ENCODE measurements at places on chromosomes 7 and 10. TPM values are rescaled to one million over a fixed set of nuclear protein-coding genes. Genes with fewer than 3 reads are reported as not detected.

GRCh38 chr10:14904316-14904732, 25.7 kb downstream of the SUV39H2 start:
- no peaks in the 10 kb centered on the region for H3K27me3 ChIP-seq
- no peak overlapping the region for H3K27ac ChIP-seq
- H3K4me3 ChIP-seq: no peak overlapping the region
- H3K36me3 ChIP-seq: peaks cover 44% of the 10 kb centered on the region
- peak; percentile 41 for DNase-seq

GRCh38 chr7:94974423-94974822, 67.0 kb downstream of the PPP1R9A start:
- H3K27ac ChIP-seq: no peak overlapping the region
- no peak for DNase-seq

- H3K27ac ChIP-seq: no peak overlapping the region
- no peaks in the 10 kb centered on the region for H3K27me3 ChIP-seq
- H3K36me3 ChIP-seq: no peaks in the 10 kb centered on the region
- peak; percentile 24 for DNase-seq
Observed at GRCh38 chr7:101884671-101885596, 67.5 kb downstream of the CUX1 start.

- H3K4me1 ChIP-seq: no peaks in the 10 kb centered on the region
- H3K4me3 ChIP-seq: no peak overlapping the region
- H3K27me3 ChIP-seq: peaks cover 17% of the 10 kb centered on the region
Observed at GRCh38 chr10:131617113-131617858, 283.5 kb upstream of the PPP2R2D start.

DNA sequence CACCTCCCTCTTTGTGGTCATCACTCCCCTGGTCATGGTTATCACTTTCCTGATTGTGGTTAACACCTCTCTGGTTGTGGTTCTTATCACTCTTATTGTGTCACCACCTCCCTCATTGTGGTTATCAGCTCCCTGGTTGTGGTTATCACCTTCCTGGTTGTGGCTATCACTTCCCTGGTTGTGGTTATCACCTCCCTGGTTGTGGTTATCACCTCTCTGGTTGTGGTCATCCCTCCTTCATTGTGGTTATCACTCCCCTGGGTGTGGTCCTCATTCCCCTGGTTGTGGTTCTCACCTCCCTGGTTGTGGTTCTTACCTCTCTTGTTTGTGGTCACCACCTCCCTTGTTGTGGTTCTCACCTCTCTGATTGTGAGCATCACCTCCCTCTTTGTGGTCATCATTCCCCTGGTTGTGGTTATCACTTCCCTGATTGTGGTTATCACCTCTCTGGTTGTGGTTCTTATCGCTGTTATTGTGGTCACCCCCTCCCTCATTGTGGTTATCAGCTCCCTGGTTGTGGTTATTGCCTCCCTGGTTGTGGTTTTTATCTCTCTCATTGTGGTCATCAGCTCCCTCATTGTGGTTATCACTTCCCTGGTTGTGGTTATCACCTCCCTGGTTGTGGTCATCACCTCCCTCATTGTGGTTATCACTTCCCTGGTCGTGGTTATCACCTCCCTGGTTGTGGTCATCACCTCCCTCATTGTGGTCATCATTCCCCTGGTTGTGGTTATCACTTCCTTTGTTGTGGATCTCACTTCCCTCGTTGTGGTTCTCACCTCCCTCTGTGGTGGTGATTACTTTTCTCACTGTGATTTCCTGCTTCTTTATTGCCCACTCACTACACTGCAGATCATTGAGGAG, 106.7 kb downstream of the GPR26 start:
- peak; percentile 26 for DNase-seq
- peaks cover 27% of the 10 kb centered on the region for H3K27me3 ChIP-seq
- peak overlapping the region; percentile 67 for H3K4me3 ChIP-seq
- H3K36me3 ChIP-seq: peaks cover 8% of the 10 kb centered on the region
- peak overlapping the region; percentile 78 for H3K27ac ChIP-seq

DNA sequence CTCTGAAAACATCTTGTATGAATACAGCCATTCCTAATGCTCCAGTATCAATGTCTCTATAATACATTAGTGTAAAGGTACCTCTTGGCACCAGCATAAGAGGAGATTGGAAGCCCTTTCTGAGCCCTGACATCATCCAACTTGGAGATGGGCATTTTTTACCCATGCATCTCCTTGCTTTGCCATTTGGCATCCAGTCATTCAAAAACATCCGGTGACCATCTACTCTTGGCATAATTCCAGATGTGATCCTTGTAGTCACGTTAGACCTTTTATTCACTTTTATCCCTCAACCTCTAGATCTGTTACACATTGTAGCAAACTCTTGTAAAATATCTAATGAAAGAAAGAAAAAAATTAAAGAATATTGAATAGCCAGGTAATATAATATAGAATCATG, 17.9 kb upstream of the SGMS1 start:
- no peaks in the 10 kb centered on the region for H3K36me3 ChIP-seq
- peaks cover 9% of the 10 kb centered on the region for H3K27me3 ChIP-seq
- DNase-seq: no peak

- no peaks in the 10 kb centered on the region for H3K4me1 ChIP-seq
- H3K27ac ChIP-seq: no peak overlapping the region
- no peak overlapping the region for H3K4me3 ChIP-seq
- H3K36me3 ChIP-seq: no peaks in the 10 kb centered on the region
Observed at GRCh38 chr7:80263821-80264220, 129.2 kb downstream of the GNAI1 start.

DNA sequence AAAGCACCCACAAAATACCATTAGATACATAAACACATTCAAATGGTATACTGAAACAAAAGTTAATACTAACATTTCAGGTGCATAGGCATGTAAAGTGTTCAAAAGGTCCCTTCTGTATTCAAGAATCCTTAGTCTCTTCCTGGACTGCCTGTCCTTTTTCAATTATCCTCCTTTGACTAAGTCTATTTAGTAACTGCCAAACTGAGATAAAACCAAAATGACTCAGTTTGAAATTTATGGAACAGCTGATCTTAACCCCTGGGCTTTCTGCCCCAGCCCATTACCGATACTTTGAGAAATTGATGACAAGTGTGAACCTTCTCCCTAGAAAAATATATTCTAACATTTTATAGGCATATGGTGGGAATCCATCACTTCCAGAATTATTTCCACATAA, 5.4 kb downstream of the EPC1 start:
- no peak for DNase-seq
- peaks cover 82% of the 10 kb centered on the region for H3K4me1 ChIP-seq
- peak overlapping the region; percentile 14 for H3K4me3 ChIP-seq
- peak overlapping the region; percentile 69 for H3K27ac ChIP-seq
- peaks cover 50% of the 10 kb centered on the region for H3K36me3 ChIP-seq
- H3K27me3 ChIP-seq: no peaks in the 10 kb centered on the region

GRCh38 chr7:137667633-137668387, 179.0 kb downstream of the DGKI start:
- H3K27me3 ChIP-seq: peaks cover 16% of the 10 kb centered on the region
- H3K4me1 ChIP-seq: no peaks in the 10 kb centered on the region
- H3K4me3 ChIP-seq: no peak overlapping the region
- H3K36me3 ChIP-seq: no peaks in the 10 kb centered on the region
- H3K27ac ChIP-seq: no peak overlapping the region
- DNase-seq: no peak

- no peak overlapping the region for H3K27ac ChIP-seq
- H3K27me3 ChIP-seq: peaks cover 7% of the 10 kb centered on the region
- no peak for DNase-seq
- no peak overlapping the region for H3K4me3 ChIP-seq
- H3K4me1 ChIP-seq: no peaks in the 10 kb centered on the region
Observed at GRCh38 chr7:30965372-30965771, 1.6 kb downstream of the GHRHR start.

DNA sequence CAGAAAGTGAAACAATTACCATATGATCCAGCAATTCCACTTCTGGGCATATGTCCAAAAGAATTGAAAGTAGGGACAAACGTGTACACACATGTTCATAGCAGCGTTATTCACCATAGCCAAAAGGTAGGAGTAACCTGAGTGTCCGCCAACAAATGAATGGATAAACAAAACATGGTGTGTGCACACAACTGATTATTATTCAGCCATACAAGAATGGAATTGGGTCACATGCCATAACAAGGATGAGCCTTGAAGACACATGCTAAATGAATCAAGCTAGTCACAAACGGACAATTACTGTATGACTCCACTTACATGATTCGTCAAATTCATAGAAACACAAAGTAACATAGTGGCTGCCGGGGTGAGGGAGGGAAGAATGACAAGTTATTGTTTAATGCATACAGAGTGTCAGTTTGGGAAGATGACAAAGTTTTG, 4.1 kb upstream of the OIT3 start:
- DNase-seq: no peak
- H3K4me3 ChIP-seq: no peak overlapping the region
- H3K4me1 ChIP-seq: peaks cover 10% of the 10 kb centered on the region
- H3K27ac ChIP-seq: no peak overlapping the region

- H3K27me3 ChIP-seq: no peaks in the 10 kb centered on the region
- DNase-seq: no peak
- no peak overlapping the region for H3K4me3 ChIP-seq
- H3K36me3 ChIP-seq: peaks cover 2% of the 10 kb centered on the region
- peaks cover 5% of the 10 kb centered on the region for H3K4me1 ChIP-seq
Observed at GRCh38 chr7:30112103-30112713, 22.6 kb upstream of the MTURN start.

- no peak overlapping the region for H3K4me3 ChIP-seq
- no peak for DNase-seq
- peaks cover 12% of the 10 kb centered on the region for H3K27me3 ChIP-seq
- H3K4me1 ChIP-seq: no peaks in the 10 kb centered on the region
Observed at GRCh38 chr7:95874129-95874528, 101.8 kb downstream of the DYNC1I1 start.

DNA sequence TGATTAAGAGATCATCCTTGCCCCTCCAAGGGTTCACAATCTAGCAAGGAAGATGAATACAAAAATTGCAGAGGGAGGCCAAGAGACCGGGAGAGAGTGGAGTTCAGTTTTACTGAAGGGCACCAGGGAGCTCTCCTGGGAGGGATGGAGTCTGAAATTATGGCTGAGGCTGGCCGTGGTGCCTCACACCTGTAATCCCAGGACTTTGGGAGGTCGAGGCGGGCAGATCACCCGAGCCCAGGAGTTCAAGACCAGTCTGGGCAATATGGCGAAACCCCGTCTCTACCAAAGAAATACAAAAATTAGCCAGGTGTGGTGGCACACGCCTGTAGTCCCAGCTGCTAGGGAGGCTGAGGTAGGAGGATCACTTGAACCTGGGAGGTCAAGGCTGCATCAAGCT, 51.4 kb upstream of the MXI1 start:
- H3K27ac ChIP-seq: no peak overlapping the region
- H3K4me1 ChIP-seq: peaks cover 17% of the 10 kb centered on the region
- no peak overlapping the region for H3K4me3 ChIP-seq
- no peaks in the 10 kb centered on the region for H3K36me3 ChIP-seq
- no peak for DNase-seq

DNA sequence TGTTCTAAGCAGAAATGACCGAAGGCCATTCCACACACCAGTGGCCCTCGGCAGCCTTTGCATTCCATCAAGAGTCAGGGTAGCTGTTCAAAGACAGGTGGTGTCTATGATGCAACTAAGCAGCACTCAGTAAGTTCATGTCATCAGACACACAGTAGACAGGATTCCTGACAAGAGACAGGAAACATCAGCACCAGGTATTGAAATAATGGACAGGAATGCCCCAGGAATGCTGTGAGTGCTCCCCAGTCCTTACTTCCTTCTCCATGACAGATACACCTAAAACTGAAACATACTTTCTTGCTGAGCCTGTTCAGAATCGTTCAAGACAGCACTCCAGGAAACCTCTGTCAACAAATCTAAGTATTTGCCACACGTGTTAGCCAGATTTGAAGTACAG, 204.4 kb downstream of the TPST1 start:
- peaks cover 2% of the 10 kb centered on the region for H3K36me3 ChIP-seq
- peaks cover 7% of the 10 kb centered on the region for H3K4me1 ChIP-seq
- no peak overlapping the region for H3K4me3 ChIP-seq
- no peak for DNase-seq

GRCh38 chr10:3406556-3406955, 234.0 kb upstream of the PITRM1 start:
- no peaks in the 10 kb centered on the region for H3K27me3 ChIP-seq
- H3K27ac ChIP-seq: no peak overlapping the region
- no peaks in the 10 kb centered on the region for H3K36me3 ChIP-seq
- no peaks in the 10 kb centered on the region for H3K4me1 ChIP-seq

GRCh38 chr7:136309407-136309806, 332.2 kb upstream of the MTPN start:
- DNase-seq: no peak
- no peaks in the 10 kb centered on the region for H3K27me3 ChIP-seq
- H3K27ac ChIP-seq: no peak overlapping the region
- H3K36me3 ChIP-seq: peaks cover 2% of the 10 kb centered on the region
- no peak overlapping the region for H3K4me3 ChIP-seq

GRCh38 chr10:117736655-117737054, 194.1 kb downstream of the EMX2 start:
- H3K27ac ChIP-seq: no peak overlapping the region
- H3K36me3 ChIP-seq: no peaks in the 10 kb centered on the region
- no peaks in the 10 kb centered on the region for H3K4me1 ChIP-seq
- no peak overlapping the region for H3K4me3 ChIP-seq
- peaks cover 26% of the 10 kb centered on the region for H3K27me3 ChIP-seq

- H3K27ac ChIP-seq: no peak overlapping the region
- H3K27me3 ChIP-seq: peaks cover 8% of the 10 kb centered on the region
- H3K4me3 ChIP-seq: no peak overlapping the region
- H3K36me3 ChIP-seq: no peaks in the 10 kb centered on the region
Observed at GRCh38 chr7:7539152-7539551, 3.5 kb upstream of the COL28A1 start.

DNA sequence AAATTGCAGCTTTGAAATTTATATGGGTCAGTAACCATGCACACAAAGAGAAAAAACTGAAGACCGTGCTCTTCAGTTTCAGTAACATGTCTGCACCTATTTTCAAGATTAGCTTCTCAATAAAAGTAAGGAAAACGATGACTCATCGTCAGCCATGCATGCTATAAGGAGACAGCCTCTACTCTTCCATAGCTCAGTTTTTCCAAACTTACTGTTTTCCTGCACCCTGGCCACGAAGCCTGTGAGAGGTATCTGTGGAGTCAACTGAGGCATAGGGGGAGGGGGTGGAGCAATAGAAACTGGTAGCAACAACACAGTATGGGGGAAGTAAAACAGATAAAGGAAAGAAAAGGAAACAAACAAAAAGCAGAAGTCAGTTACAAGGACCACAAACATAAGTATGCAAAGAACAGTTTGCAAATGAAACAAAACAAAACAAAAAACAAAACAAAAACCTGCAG, 58.0 kb downstream of the PDSS1 start:
- no peak overlapping the region for H3K4me3 ChIP-seq

DNA sequence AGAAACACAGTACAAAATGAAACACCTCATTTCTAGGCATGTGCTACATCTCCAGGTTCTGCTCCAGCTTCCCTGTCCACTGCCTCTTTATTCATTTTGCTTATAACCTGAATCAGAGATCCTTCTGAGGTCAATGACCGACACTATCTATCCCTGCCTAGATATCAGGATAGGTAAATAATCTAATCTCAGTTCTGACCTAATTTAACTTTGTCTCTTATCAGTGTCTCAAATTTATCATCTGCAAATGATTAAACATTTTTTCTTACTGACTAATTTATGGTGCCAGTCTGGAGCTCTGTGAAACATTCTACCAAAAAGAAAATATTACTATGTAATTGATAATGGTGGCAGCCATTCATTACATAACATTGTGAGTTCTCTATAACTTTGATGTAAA, 61.1 kb downstream of the SGCE start:
- H3K36me3 ChIP-seq: no peaks in the 10 kb centered on the region
- no peak overlapping the region for H3K4me3 ChIP-seq
- DNase-seq: no peak
- H3K4me1 ChIP-seq: no peaks in the 10 kb centered on the region
- no peak overlapping the region for H3K27ac ChIP-seq

VENTX gene
- total RNA-seq: not detected

CYP17A1 gene
- total RNA-seq: not detected

ACBD7 gene
- total RNA-seq: 2.4 TPM

RPEL1 gene
- not detected for total RNA-seq

PLEKHA8 gene
- total RNA-seq: 9.0 TPM
